Kidney (tissue), 22 donors: ENCODE measurements at places on chromosomes 12 and 14. TPM values are rescaled to one million over a fixed set of nuclear protein-coding genes. Genes with fewer than 3 reads are reported as not detected.

- no peak for DNase-seq
These were observed 26.3 kb downstream of the IL31 start for GRCh38 chr12:122147514-122148290.

DNA sequence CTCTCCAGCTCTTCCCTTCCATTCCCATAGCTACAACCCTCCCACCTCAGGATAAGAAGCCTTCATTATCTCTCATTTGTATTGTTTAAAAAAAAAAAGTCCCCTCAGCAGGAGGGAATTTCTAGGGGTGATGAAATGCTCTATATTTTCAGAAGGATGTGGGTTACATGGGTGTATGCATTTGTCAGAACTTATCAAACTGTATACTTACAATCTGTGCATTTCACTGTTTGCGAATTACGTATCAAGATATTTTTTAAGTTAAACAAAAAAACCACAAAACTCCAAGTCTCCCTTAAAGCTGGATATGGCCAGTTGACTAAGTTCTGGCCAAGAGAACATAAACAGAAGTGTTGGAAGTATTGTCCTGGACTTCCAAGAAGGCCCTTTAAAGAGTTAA is 2.0 kb upstream of the FKBP11 start:
- DNase-seq, result no peak

GRCh38 chr12:109921982-109922381 is 21.9 kb downstream of the TCHP start:
- no peak for DNase-seq

DNA sequence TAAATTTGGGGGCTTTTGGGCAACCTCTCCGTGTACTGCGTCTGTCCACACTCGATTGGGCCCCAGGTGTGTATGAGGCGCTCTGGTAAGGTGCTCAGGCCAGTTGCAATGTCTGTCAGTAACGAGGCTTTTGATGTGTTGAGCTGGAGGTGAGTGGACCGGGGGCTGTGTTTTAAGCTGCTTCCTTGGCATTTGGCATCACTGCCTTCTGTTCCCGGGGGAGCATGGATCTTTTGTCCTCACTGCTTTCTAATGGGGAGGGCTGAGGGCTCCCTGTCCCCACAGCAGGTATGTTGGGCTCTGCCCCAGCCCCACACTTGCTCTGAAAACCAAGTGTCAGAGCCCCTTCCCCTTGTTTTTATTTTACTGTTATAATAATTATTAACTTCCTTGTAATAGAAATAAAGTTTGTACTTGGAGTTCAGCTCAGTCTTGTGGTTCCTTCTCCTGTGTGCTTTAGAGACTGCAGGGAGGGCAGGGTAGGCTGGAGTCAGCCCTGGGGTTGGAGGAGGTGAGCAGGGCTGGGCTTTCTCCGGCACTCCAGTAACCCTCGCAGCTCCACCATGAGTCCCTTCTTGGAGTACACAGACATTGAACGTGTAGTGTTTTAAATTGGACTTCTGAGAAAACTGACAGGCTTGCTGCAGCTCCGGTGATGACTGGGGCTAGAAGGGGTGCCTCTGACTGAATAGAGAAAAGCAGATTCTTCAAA is 28.0 kb downstream of the TRAFD1 start:
- no peak for DNase-seq

SERPINA10 gene
- not detected for polyA plus RNA-seq

GRCh38 chr12:47800582-47800981 is 19.1 kb downstream of the HDAC7 start:
- DNase-seq, result no peak

DNA sequence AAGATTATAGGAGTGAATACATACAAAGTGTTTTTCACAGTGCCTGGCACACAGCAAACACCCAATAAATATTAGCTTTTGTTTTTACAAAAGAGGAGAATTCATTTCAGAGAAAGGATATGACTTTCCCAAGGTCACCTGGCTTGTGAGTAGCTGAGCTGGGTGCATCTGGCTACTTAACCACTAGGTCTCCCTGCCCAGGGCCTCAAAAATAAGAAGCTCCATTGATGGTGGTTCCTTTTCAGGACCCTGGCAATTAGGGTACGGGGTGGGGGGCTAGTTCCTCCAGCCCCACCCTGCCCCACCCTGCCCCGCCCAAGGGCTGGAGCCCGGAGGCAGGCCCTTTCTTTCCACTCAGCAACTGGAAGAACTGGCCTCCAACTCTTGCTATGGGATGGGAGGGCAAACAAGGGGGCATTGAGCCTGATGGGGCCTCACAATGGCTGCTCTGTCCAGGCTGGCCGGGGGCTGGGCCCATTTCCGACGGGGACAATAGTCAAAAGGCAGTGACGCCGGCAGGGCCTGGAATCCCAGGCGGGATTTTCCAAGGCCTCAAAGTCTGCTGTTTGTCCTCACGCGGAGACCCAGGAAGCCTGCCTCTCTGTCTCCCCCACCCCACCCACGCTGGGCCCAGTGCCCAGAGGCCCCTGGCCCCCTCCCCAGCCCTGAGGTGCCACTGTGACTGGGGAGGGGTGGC is 8.2 kb upstream of the ATG101 start:
- DNase-seq, result no peak

- DNase-seq, result no peak
These were observed 24.7 kb downstream of the SUSD6 start for GRCh38 chr14:69635981-69636639.

DNA sequence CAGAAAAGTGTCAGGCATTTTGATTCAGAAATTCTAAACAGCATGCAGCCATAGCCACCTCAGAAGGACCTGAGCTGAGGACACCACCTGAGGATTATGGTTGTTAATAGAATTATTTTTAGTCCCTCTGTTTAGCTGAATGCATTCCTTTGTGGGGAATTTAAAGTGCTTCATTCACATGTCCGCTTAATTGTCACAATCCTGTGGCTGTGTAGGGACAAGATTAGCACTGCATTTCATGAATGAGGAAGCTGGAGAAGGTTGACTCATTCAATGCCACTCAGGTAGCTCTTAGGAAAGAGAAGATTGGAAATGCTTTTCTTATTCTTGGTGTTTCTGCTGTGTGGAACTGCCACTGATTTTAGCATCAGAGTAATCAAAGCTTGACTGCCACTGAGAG is 42.0 kb upstream of the KRR1 start:
- DNase-seq, result no peak

RPGRIP1 gene
- polyA plus RNA-seq, result not detected

- no peak for DNase-seq
These were observed 133.1 kb upstream of the CNOT2 start for GRCh38 chr12:70110085-70110484.
